ENCODE measurements at places on chromosomes 4 and X. TPM values are rescaled to one million over a fixed set of nuclear protein-coding genes. Genes with fewer than 3 reads are reported as not detected.

DNA sequence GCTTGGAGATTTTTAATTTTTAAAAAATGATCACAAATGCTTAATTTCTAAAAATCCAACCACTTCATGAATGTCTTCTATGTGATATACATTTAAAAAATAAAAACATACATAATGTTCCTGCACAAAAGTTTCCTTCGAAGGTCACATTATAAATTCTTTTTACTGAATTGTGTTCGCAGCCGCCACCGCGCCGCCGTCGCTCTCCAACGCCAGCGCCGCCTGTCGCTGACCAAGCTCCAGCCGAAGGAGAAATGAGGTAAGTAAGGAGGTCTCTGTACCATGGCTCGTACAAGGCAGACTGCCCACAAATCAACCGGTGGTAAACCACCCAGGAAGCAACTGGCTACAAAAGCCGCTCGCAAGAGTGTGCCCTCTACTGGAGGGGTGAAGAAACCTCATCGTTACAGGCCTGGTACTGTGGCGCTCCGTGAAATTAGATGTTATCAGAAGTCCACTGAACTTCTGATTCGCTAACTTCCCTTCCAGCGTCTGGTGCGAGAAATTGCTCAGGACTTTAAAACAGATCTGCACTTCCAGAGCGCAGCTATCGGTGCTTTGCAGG lies 48.8 kb upstream of the NEUROG2 start:
- DNase-seq, result no peak

GSTCD gene
- total RNA-seq, result 22.5 TPM

KLHL4 gene
- total RNA-seq, result not detected

DNA sequence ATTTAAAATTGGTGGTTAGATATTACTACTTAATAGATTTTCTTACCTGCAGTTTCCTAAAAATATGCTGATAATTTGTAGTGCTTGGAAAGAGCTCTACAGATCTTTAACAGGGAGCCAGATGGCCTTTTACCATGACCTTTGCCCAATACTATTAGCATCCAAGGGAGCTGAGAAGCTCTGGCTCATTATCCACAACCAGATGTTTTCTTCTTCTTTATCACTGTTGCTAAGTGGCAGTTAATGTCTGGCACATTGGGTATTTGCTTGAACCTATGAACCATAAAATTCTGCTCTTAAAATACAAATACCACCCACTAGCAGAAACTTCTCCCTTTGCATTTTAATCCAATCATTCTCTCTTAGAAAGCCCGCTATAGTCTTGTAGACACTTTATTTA lies 1480.3 kb downstream of the C4orf33 start:
- no peak for DNase-seq

GRCh38 chrX:142001934-142002333 lies 98.2 kb downstream of the MAGEC1 start:
- no peak for DNase-seq

ATP5ME gene
- total RNA-seq, result 122 TPM

- no peak for DNase-seq
Measured at GRCh38 chr4:157984285-157984911, 188.4 kb downstream of the GASK1B start.

SPATA4 gene
- not detected for total RNA-seq

DNA sequence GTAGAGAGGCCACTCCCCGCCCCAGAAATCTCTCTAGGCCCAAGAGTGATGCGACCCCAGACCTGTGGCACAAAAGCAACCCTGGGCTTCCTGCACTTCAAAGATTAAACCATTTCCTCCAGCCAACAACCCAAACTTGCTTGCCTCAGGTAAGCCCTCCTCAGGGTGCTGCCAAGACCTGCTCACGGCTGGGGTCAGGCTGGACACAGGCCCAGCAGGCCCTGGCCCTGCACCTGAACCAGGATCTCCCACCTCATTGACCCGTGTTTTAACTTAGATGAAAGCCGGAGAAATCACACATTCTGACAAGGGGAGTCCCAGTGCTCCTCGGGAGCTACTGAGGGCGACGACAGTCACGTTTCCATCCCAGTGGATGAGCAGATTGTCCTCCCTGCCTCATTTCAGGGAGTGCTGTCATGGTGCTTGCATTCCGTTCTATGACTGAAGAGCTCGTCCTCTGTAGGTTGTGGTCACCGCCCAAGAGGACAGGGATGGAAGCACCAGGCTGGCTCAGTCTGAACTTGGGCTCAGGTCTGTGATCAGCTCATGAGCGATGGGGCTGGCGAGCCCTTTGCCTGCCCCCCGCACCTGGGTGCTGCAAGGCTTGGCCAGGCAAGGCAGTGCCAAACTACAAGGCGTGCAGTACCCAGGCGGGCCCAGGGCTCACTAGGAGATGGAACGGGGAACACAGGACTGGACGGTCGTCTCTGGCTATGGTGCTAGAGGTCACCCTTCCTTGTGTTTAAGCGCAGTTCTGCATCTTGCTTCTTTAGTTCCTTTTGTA lies 25.9 kb downstream of the WDR1 start:
- no peak for DNase-seq

- peak; percentile 35 for DNase-seq
Measured at GRCh38 chrX:150587585-150588503, 19.4 kb downstream of the MTM1 start.
